ENCODE measurements at places on chromosomes 3 and 15.
A peak's percentile ranks its signal among the peaks of the same experiment; 100 is the strongest.

DNA sequence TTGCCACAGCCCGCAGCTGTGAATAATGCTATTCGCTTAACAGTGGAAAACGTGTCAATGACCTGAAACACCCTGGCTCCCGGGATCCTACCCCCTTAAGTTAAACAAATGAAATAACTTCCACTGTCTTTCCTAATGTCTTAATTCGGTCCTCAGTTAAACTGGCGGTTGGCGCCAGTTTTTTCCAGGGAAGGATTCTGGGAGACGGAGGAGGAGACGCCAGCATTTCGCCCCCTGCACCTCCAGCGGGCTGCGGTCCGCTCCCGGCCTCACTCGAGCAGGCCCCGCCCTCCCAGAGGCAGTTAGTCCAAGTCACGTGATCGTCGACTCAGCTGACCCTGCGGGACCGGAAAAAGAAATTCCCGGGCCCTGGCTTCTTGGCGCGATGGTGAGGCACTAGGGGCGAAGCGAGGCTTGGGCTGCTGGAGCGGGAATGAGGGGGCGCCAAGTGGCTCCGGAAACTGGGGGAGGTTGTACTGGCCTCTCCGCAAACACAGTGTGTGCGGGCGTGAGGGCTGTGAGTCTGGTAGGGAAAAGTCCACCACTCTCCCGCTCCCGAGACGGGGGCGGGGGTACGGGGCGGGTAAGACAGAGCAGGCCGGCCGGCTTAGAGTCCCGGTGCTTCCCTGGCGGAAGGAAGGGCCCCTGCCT lies at the start of gene COMMD4:
COMMD4 (plus strand) TSS at position 359 of the 651 bp plus-strand sequence; CDS start at position 386, 27 bp downstream.
- DNase-seq: peak; percentile 60

- DNase-seq: no peak
These were observed 2.7 kb downstream of the LIPH start for GRCh38 chr3:185549651-185550111.

GRCh38 chr3:23219117-23219516 lies 16.0 kb downstream of the UBE2E2 start:
- DNase-seq: no peak

GRCh38 chr15:60869851-60870250 lies 359.3 kb downstream of the RORA start:
- DNase-seq: no peak

GRCh38 chr15:90987561-90988141 lies 6.7 kb downstream of the PRC1 start:
- DNase-seq: no peak

DNA sequence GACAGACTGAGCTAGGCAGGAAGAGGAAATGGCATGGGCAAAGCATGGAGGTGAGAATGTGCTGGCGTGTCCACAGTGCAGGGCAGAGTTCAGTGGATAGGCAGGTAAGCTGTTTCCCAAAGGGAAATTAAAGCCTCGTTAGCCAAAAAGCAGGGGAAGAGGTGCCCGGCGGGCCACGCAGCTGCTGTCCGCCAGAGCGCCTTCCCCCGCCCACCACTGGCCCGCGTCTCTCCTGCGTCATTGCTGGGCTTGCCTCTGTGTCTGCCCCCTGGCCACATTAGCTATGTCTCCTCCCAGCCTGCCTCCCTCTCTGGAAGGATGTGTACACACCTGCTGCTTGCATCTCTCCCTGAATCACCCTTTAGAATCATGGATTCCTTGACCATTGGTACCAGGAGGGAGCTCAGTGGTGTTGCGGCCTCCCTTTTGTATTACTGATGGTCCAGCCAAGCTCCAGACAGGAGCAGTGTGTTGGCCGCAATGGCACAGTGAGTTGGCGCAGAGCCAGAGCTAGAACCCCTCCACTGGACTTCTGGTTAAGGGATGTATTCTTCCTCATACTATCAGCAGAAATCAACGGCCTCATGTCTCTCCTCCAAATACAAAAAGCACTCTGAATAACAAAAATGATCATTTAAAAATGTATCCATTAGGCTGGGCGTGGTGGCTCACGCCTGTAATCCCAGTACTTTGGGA lies 26.6 kb downstream of the SLC28A1 start:
- DNase-seq: no peak

GRCh38 chr15:100230784-100231183 lies 111.0 kb downstream of the ADAMTS17 start:
- DNase-seq: no peak

- no peak for DNase-seq
These were observed 291.7 kb downstream of the SUCLG2 start for GRCh38 chr3:67362686-67363085.

GRCh38 chr3:105836533-105836932 lies 32.3 kb downstream of the CBLB start:
- DNase-seq: no peak

- DNase-seq: no peak
These were observed 51.0 kb upstream of the SH3GL3 start for GRCh38 chr15:83396101-83396500.

DNA sequence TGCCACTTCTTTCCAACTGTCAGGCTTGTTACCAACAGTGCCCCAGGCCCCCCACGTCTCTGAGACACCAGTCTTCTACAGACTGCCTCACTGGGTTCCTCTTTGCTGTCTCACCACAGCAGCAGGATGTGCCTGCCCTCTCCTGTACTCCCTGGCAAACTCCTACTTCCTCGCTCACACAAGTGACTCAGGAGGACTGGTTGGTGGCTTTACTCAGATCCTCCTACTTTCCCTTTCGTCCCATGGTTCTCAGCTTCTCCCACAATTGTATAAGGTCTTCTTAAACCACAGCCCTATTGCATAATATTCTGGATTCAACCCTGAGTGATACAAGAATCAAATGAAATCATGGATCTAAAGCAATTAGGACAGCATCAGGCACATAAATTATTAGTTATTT lies 246.6 kb upstream of the PROK2 start:
- no peak for DNase-seq

DNA sequence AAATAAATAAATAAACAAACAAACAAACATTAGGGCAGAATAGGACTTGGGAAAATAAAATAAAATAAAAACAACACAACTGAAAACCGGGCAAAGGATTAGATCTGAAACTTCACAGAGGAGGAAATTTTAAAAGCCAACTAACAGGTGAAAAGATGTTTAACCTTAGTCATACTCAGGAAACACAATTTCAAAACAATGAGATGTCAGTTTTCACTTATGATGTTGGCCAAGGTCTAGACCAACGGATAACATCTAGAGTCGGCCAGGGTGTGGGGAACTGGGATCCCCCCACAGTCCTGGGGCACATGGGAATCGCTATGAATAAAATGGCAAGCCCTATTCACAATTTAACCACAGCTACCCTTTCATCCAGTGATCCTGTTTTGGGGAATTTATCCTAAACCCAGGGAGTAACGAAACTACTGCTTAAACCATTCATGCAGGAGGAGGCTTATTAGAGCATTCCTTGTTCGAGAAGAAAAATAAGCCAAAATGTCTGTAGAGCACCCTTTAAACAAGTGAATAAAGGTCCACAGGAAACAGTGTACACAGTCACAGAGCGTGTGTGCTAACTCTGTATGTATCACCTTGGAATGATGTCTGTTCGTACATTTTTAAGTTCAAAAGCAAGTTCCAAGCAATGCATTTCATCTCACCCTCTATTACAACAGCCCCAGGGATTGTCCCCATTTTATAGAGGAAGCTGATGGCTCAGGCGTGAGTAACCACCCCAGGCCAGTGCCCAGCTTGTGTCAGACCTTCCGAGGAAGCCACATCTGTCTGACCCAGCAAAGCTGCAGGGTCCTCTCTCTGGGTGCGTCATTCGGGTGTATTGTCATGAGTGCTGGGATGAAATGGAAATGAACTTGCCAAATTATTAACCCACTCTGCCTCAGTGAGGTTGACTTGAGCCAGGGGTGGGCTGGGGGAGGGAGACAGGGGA lies 6.3 kb upstream of the ANPEP start:
- no peak for DNase-seq

- DNase-seq: no peak
These were observed 46.2 kb upstream of the FILIP1L start for GRCh38 chr3:100160521-100160920.

- DNase-seq: no peak
These were observed 642.0 kb upstream of the NAALADL2 start for GRCh38 chr3:174216946-174217718.

GRCh38 chr3:178705925-178706324 lies 169.7 kb downstream of the KCNMB2 start:
- no peak for DNase-seq

- no peak for DNase-seq
These were observed 4.2 kb upstream of the RFC4 start for GRCh38 chr3:186810336-186810996.

Data from GM12892 (cell line).